Naive thymus-derived CD8-positive, alpha-beta T cell (primary cell): ENCODE measurements at places on chromosomes 12 and 14.

DNA sequence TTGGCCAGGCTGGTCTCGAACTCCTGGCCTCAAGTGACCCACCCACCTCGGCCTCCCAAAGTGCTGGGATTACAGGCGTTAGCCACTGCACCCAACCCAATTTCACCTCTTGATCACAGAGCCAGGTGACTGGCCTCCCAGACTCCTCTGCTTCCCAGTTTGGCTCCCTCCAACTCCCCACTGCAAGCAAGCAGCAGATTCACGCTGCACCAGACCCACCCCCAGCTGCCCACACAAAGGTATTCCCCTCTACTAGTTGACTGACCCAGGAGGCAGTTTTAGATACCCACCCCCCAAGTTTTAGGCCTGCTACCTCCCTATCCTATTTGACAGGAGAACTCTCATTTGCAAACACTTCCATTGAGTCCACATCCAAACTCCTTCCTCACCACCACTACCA, 5.2 kb downstream of the RARG start:
- no peaks in the 10 kb centered on the region for H3K27me3 ChIP-seq
- no peak overlapping the region for H3K27ac ChIP-seq
- H3K36me3 ChIP-seq, result no peaks in the 10 kb centered on the region
- H3K4me1 ChIP-seq, result peaks cover 75% of the 10 kb centered on the region
- DNase-seq, result no peak

GRCh38 chr12:12818701-12819100, 5.6 kb downstream of the DDX47 start:
- H3K4me3 ChIP-seq, result no peak overlapping the region
- no peaks in the 10 kb centered on the region for H3K27me3 ChIP-seq
- DNase-seq, result no peak

DNA sequence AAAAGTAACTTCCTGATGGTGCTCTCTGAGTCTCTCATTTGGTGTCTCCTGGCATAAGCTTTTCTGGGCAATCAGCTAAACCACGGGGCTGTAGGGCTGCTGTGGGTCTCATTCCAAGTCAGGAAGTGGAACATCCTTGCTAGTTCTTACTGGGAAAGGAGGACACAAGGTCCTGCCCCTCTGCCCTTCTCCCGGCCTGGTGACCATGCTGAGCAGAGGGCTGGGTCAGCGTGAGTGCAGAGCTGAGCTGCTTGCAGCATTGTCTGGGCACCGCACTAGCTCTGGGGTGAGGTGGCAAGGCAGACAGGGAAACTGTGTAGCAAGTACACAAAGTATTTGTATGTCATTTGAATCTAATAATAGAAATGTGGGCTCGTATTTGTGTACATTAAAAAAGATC, 45.0 kb upstream of the ASPG start:
- H3K36me3 ChIP-seq, result no peaks in the 10 kb centered on the region
- peaks cover 22% of the 10 kb centered on the region for H3K27me3 ChIP-seq
- H3K4me3 ChIP-seq, result no peak overlapping the region
- no peak overlapping the region for H3K27ac ChIP-seq
- DNase-seq, result no peak

- peak overlapping the region; percentile 92 for H3K27ac ChIP-seq
- no peaks in the 10 kb centered on the region for H3K27me3 ChIP-seq
- H3K4me3 ChIP-seq, result peak overlapping the region; percentile 80
- peaks cover 28% of the 10 kb centered on the region for H3K4me1 ChIP-seq
- H3K36me3 ChIP-seq, result no peaks in the 10 kb centered on the region
These were observed 18.6 kb upstream of the TDRD9 start for GRCh38 chr14:103909531-103910261.

DNA sequence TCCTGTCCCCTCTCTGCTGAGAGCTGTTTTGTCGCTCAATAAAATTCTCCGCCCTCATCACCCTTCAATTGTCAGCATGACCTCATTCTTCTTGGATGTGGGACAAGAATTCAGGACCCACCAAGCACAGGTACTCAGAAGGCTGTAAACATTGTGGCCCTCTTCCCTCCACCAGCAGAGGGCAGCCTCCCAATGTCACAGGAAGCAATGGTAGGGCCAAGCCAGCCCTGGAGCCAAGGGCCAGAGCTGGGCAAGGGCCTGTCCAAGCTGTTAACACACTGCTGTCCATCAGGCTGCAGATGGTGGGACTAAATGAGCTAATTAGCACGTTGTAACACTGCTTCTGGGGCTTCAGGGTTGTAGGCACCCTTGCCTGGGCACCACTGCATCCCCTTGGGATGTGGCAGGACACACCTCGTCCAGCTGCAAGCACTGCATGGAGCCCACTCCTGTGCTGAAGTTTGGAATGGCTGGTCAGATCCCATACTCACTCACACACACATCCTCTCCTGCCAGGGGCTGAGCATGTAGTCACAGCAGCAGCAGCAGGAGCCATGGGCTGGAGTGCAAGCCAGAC, 62.7 kb upstream of the HECTD1 start:
- peaks cover 12% of the 10 kb centered on the region for H3K36me3 ChIP-seq
- peak overlapping the region; percentile 29 for H3K27ac ChIP-seq
- no peaks in the 10 kb centered on the region for H3K27me3 ChIP-seq
- no peak for DNase-seq

DNA sequence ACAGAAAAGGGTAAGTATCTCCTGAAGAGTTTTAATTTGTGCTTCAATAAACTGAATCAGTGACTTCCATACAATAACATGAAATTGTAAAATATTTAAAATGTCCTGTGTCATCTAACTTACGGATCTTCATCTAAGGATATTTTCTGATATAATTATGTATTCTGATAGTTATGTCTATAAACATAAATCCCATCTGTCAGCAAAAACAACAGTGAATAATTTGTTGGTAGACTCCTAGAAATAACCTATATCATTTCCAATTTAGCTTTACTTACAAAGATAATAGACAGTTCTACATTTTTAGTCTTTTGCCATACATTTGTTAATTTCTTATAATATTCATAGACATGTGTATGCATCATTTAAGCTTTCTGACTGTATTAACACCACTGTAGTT, 293.9 kb downstream of the CCDC91 start:
- H3K4me1 ChIP-seq, result no peaks in the 10 kb centered on the region
- H3K36me3 ChIP-seq, result peaks cover 30% of the 10 kb centered on the region
- no peak overlapping the region for H3K4me3 ChIP-seq
- no peaks in the 10 kb centered on the region for H3K27me3 ChIP-seq
- no peak overlapping the region for H3K27ac ChIP-seq

GRCh38 chr14:77584809-77585208, 31.6 kb downstream of the SPTLC2 start:
- H3K36me3 ChIP-seq, result no peaks in the 10 kb centered on the region
- DNase-seq, result no peak
- no peak overlapping the region for H3K27ac ChIP-seq
- H3K4me1 ChIP-seq, result peaks cover 32% of the 10 kb centered on the region
- no peaks in the 10 kb centered on the region for H3K27me3 ChIP-seq

GRCh38 chr12:48265777-48266176, 62.7 kb upstream of the OR10AD1 start:
- H3K4me1 ChIP-seq, result peaks cover 5% of the 10 kb centered on the region
- DNase-seq, result no peak
- peaks cover 2% of the 10 kb centered on the region for H3K27me3 ChIP-seq
- H3K27ac ChIP-seq, result no peak overlapping the region
- H3K36me3 ChIP-seq, result no peaks in the 10 kb centered on the region

GRCh38 chr12:110249105-110249504, 31.9 kb upstream of the ATP2A2 start:
- no peaks in the 10 kb centered on the region for H3K36me3 ChIP-seq
- H3K4me3 ChIP-seq, result no peak overlapping the region
- DNase-seq, result no peak

GRCh38 chr12:16914853-16915252, 308.9 kb upstream of the LMO3 start:
- no peak for DNase-seq
- H3K27ac ChIP-seq, result no peak overlapping the region
- no peak overlapping the region for H3K4me3 ChIP-seq
- no peaks in the 10 kb centered on the region for H3K27me3 ChIP-seq

DNA sequence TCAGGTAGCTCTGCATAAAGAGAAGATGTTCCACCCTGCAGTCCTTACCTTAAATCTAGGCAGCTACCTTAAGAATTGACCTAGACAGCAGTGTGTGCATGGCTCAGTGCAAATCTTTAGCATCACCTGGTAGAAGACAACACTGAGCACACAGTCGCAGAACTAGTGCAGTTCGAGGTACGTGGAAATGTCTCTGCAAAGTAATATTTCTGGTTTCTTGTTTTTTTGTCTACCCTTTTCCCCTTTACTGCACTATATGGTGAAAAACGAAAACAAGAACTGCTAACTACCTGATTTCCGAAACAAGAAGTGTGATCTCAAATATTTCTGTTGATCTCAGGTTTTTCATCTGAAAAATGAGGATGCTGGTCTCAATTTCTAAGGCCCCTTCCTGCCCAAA, 82.5 kb downstream of the ETV6 start:
- no peaks in the 10 kb centered on the region for H3K27me3 ChIP-seq
- peaks cover 53% of the 10 kb centered on the region for H3K4me1 ChIP-seq
- H3K27ac ChIP-seq, result peak overlapping the region; percentile 90
- peaks cover 2% of the 10 kb centered on the region for H3K36me3 ChIP-seq

- no peak for DNase-seq
- peak overlapping the region; percentile 98 for H3K27ac ChIP-seq
- H3K4me1 ChIP-seq, result peaks cover 57% of the 10 kb centered on the region
- H3K27me3 ChIP-seq, result no peaks in the 10 kb centered on the region
These were observed 85.2 kb downstream of the CCDC88C start for GRCh38 chr14:91332171-91332985.

DNA sequence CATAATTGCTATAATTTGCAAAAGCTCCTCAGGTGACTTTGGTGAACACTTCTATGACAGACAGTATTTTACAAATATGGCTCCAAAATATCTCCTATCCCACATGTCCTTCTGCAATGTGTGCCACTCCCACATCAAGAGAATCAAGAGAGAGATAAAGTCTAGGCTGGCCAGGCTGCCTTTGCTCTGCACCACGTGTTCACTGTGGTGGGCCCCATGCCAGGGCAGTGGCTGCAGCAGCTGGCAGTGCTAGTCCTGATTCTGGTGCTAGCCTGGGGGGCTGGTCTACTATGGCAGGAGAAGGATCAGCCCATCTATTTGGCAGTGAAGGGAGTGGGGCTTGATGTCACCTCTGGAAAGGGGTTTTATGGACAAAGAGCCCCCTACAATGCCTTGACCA, 86.3 kb downstream of the DRAM1 start:
- no peak overlapping the region for H3K4me3 ChIP-seq
- no peak overlapping the region for H3K27ac ChIP-seq
- DNase-seq, result no peak
- H3K36me3 ChIP-seq, result peaks cover 12% of the 10 kb centered on the region
- H3K27me3 ChIP-seq, result no peaks in the 10 kb centered on the region

- peaks cover 14% of the 10 kb centered on the region for H3K27me3 ChIP-seq
- H3K27ac ChIP-seq, result no peak overlapping the region
- H3K4me3 ChIP-seq, result no peak overlapping the region
- DNase-seq, result no peak
- no peaks in the 10 kb centered on the region for H3K36me3 ChIP-seq
- H3K4me1 ChIP-seq, result no peaks in the 10 kb centered on the region
These were observed 56.8 kb upstream of the FAM181A start for GRCh38 chr14:93870377-93870776.

DNA sequence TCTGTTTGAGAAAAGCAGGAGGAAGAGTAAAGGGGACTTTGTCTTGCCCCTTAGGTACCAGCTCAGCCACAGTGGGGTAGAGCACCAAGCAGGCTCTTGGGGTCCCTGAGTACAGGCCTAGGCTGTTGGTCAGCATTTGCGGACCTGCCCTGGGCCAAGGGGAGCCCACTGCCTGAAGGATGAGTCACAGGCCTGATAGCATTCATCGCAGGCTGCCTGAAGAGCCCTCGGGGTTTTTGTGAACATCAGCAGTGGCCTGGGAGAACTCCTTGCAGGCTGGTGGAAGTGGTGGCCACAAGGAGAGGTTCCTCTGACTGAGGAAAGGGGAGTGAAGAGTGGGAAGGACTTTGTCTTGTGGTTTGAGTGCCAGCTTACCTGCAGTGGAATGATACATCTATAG, 25.0 kb upstream of the P2RX7 start:
- H3K27ac ChIP-seq, result no peak overlapping the region
- H3K27me3 ChIP-seq, result no peaks in the 10 kb centered on the region
- peaks cover 7% of the 10 kb centered on the region for H3K4me1 ChIP-seq
- H3K36me3 ChIP-seq, result peaks cover 8% of the 10 kb centered on the region
- no peak overlapping the region for H3K4me3 ChIP-seq

DNA sequence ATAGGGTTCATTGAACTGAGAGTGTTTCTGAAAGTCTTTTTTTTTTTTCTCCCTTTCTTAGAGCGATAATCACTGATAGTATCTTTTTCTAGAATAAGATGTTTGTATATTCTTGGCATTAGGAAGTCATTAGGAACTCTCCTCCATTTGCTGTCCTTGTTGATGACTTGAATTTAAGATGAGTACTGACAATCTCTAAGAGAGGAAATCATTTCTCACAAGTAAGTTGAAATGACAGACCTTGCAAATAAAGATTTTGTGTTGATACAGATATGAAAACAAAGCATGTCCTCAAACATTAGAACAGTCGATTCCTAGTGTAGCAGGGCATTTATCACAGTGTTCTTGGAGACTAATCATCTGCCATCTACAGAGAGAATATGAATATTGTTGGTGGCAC, 458.4 kb upstream of the SYT1 start:
- H3K36me3 ChIP-seq, result no peaks in the 10 kb centered on the region
- no peaks in the 10 kb centered on the region for H3K4me1 ChIP-seq
- H3K4me3 ChIP-seq, result no peak overlapping the region
- DNase-seq, result no peak

GRCh38 chr12:131918311-131919050, 10.6 kb upstream of the PUS1 start:
- H3K4me1 ChIP-seq, result peaks cover 4% of the 10 kb centered on the region
- H3K36me3 ChIP-seq, result peaks cover 12% of the 10 kb centered on the region
- no peak for DNase-seq
- H3K27me3 ChIP-seq, result no peaks in the 10 kb centered on the region

DNA sequence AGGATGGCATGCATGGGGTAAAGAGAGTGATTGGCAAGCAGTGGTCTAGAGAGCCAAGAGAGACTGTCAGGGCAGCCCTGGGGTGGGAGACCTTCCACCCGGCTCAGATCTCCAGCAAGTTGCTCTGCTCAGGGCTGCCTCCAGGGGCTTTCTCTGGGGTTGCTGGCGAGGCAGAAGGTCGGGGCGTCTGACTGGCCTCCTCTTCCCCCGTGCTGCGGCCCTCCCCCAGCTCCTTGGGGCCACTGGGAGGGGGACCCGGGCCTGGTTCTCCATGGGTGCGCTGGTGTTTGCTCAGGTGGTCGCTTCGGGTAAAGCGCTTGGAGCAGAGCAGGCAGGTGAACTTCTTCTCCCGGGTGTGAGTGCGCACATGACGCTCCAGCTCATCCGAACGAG, 6.6 kb upstream of the AAAS start:
- no peak for DNase-seq
- no peaks in the 10 kb centered on the region for H3K27me3 ChIP-seq
- no peak overlapping the region for H3K4me3 ChIP-seq
- no peak overlapping the region for H3K27ac ChIP-seq
- no peaks in the 10 kb centered on the region for H3K36me3 ChIP-seq

DNA sequence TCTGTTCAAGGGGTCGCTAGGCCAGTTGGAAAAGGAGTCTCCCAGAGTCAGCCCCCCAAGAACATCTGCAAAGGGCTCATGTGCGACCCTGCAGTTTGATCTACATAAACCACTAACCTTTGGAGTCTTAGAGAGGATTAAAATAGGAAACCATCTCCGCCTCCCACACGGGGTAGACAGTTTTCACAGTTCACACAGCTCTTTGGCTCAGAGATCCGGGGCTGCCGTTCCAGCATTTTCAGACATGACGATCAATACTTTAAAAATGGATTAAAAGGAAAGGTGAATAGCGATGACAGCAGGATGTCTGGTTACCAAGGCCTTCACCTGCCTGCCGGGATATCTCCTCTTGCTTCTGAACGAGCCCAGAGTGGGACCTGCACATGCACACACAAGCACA, 59.8 kb upstream of the BCL11B start:
- no peaks in the 10 kb centered on the region for H3K4me1 ChIP-seq
- DNase-seq, result no peak
- H3K36me3 ChIP-seq, result no peaks in the 10 kb centered on the region
- peaks cover 3% of the 10 kb centered on the region for H3K27me3 ChIP-seq
- no peak overlapping the region for H3K27ac ChIP-seq
